ENCODE measurements at places on chromosomes 4 and X.

DNA sequence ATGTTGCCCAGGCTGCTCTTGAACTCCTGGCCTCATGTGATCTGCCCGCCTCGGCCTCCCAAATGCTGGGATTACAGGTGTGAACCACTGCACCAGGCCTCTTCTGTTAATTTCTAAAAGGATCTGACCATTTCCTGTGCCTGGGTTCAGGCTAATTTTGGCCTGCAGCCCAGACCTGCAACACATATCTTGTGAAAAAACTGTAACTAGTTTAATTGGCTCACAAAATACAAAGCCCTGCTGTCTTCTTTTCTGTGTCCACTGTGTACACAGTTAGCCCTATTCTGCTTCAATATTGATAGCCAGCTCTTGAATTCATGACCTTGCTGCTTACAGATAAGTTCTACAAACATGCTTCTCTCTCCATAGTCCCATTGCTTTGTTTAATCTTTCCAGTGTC lies 753.5 kb downstream of the PDHA2 start:
- no peak for DNase-seq

- DNase-seq: no peak
Measured at GRCh38 chrX:19064175-19064574, 58.1 kb downstream of the ADGRG2 start.

DNA sequence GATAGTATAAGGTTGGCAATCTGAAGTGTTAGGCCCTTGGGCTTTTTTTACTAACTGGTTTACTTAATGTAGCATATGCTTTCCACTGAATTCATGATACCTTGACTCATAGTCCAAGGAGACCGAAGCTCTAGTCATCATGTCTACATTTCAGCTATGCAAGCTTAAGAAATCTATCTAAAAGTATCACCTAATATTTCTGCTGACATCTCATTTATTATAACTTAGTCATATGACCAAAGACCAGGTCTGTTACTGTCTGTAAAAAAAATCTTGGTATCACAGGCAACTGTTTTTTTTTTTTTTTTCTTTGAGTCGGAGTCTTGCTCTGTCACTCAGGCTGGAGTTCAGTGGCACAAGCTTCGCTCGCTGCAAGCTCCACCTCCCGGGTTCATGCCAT lies 814.0 kb upstream of the NDST4 start:
- no peak for DNase-seq

GRCh38 chr4:167713756-167714155 lies 378.6 kb upstream of the ANXA10 start:
- no peak for DNase-seq

All from NK-92 treated with Interleukin-12 subunit alpha and Interleukin-12 subunit beta, amount 100 ng/mL, for 24 hours (cell line).